Neural progenitor cell (in vitro differentiated cells): ENCODE measurements at places on chromosomes 6 and 20.

GRCh38 chr6:162200945-162201690 lies 526.4 kb downstream of the PRKN start:
- no peak for DNase-seq

DNA sequence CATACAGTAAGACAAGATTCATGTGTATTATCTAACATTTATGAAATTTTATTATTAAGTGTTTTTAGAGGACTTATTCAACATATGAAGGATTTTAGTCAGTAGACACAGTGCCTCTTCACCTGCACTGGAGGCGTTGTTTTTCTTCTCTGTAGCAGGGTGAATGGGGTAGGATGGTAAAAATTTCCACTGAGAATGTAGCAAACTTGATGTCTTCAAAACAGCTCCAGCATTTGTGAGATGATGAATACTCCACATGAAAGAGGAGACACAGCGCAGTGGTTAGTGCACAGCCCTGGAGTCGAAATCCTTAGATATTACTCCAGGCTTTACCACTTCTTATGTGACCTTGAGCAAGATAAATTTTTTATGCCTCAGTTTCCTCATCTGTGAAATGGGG lies 110.5 kb upstream of the AHI1 start:
- no peak for DNase-seq

DNA sequence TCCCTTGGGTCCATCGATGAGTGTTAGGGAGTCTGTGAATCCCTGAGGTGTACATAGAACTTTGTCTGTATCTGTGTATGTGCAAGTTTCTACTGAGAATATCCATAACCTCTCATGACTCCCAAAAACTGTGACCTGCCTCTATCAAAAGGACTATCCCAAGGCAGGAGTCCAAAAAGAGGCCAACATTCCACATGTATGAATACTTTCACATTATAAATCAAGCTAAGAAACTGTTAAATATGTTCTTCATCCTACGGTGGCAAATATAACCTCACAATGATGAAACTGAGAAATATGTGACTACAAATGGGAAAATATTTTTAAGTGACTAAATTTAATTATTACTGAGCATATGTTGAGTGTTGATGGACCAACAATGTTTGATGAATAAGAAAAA lies 16.1 kb upstream of the STX11 start:
- DNase-seq: no peak

DNA sequence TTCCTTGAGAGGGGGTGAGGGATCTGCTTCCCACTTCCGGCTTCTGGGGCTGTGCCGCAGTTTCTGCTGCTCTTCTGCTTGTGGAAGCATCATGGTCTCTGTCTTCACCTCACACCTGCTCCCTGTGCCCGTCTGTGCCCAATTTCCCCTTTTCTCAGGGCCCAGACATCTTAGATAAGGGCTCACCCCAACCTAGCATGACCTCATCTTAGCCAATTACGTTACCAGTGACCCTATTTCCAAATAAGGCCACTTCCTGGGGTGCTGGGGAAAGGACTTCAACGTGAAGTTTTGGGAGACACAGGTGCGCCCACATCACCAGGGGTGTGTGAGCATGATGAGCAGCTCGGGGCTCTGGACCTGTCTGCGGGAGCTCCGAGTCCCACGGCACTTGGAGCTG lies 20.7 kb upstream of the RBBP8NL start:
- DNase-seq: no peak

- no peak for DNase-seq
Observed at GRCh38 chr6:170147056-170147787, 143.7 kb downstream of the DLL1 start.

DNA sequence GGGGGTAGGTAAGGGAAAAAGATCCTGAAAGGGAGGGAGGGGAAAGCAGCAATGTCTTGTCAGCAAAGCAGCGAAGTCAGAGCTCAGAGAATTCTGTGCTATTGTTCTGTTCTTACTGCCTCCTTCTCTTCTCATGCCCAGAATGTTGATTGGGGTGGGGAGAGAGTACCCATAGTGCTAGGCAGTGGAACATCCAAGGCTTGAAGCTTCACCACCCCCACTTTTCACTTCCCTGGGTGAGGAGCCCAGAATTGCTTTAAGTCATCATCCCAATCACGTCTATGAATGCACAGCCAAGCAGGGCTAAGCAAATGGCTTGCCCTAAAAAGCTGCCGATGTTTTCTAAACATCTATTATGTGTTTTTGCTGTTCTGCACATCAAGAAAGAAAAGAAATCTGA lies 16.5 kb downstream of the REPS1 start:
- DNase-seq: peak; percentile 61

GRCh38 chr6:132234356-132234755 lies 166.9 kb downstream of the MOXD1 start:
- no peak for DNase-seq

DNA sequence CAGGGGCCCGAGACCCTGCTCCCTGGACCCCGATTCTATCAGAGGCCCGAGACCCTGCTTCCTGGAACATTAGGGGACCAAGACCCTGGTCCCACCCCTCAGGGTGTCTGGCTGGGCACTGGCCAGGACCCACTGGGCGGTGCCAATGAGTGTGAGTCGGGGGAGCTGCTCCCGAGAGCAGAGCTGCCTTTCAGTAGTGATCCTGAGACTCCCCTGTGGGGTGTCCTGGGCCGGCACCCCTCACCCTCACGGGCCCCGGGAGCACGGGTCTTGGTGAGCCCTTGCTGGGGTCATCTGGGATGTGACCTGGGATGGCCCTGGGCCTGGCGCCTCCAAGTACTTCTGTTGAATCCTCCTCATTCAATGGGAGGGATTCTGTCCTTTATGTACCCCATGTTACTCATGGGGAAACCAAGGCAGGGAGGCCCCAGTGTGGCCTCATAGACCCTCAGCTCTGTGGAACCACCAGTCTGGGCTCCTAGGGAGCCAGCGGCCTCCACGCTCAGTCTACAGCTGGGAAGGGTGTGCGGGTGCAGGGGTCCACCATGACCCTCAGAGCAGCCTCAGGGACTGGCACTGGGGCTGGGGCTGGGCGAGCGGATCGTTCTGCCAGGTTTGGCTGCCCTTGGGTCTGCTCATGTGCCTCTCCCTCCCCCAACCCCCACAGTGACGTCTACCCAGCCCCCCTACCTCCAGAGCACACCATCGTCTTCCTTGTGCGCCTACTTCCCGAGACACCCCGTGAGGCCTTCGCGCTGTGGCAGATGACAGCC lies 25.6 kb downstream of the COL20A1 start:
- DNase-seq: no peak

- DNase-seq: no peak
Observed at GRCh38 chr20:25535762-25536161, 49.6 kb downstream of the NINL start.

- DNase-seq: no peak
Observed at GRCh38 chr6:85096976-85097375, 332.6 kb upstream of the TBX18 start.

DNA sequence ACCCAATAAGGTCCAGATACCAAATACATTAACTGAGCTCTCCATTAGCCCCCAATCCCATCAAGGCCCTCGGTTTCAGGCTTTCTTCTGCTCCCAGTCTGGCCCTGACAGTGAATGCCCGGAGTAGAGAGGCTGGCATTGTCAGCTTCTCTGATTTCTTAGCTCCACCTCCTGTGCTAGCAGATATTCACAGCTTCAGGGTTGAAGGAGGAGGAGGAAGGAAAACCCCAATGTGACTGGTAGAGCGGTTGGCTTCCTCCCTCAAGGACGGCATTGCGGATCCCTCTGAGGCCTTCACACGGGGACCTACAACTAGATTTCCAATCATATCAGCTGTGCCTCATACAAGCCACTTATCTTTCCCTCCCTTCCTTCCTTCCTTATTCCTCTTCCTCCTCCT lies 164.1 kb upstream of the SYNDIG1 start:
- DNase-seq: no peak

DNA sequence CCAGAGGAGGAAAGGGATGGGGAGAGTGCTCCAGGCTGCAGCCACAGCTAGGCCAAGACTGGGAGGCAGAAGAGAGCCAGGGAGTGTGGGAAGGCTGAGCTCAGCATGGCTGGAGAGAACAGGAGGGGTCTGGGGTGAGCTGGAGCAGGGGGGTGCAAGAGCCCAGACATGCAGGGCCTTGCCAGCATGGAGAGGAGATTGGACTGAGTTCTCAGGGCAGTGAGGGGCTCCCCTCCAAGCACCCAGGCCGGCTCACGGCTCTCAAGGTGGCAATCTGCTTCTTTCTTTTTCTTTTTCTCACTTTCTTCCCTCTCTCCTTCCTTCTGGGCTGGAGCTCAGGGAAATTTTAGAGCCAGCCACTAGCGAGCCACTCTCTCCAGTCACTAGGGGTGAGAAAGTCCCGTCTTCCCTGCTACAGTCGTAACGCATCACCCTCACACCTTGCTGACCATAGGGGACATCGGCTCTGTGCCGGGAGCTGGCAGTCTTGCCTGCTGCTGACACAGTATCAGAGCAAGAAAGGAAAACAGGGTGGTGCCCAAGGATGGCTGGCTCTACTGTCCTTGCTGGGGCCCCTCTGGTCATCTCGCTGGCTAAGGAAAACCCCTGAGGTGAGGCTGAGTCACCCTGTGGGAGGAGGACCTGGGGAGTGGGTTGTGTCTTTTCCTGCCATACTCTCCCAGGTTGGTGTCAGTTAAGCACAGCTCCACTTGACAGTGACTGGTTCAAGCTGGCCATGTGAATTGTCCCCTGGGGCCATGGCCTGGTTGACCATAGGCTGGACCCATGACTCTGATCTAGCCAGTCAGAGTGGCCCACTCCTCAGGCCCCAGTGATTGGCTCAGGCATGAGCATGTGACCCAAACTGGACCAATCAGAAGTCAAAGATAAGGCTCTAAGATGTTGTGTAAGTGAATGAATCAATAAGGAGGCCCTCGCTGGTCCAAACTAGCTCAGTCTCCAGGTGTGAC lies 135.1 kb upstream of the PMEPA1 start:
- no peak for DNase-seq

- DNase-seq: peak; percentile 61
Observed at GRCh38 chr20:62685781-62686555, 22.7 kb upstream of the NTSR1 start.

DNA sequence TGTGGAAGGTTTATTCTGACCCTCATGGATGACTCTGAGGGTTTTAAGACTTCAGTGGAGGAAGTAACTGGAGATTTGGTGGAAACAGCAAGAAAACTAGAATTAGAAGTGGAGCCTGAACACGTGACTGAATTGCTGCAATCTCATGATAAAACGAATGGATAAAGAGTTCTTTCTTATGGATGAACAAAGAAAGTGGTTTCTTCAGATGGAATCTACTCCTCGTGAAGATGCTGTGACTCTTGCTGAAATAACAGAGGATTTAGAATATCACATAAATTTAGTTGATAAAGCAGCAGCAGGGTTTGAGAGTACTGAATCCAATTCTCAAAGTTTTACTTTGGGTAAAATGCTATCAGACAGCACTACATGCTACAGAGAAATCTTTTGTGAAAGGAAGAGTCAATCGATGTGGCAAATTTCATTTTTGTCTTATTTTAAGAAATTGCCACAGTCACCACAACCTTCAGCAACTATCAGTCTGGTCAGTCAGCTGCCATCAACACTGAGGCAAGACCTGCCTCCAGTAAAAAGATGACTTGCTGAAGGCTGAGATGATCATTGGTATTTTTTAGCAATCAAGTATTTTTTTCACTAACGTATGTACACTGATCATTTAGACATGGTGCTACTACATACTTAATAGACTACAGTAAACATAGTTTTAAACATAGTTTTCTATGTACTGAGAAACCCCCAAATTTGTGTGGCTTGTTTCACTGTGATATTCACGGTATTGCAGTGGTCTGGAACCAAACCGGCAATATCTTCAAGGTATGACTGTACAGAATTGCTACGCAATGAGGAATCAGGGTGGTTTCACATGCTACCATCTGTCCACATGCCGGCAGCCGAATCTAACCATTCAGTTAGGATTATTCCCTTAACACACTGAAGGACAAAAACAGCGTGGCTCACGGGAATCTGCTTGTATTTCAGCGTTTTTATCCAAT lies 149.0 kb downstream of the MYB start:
- no peak for DNase-seq

DNA sequence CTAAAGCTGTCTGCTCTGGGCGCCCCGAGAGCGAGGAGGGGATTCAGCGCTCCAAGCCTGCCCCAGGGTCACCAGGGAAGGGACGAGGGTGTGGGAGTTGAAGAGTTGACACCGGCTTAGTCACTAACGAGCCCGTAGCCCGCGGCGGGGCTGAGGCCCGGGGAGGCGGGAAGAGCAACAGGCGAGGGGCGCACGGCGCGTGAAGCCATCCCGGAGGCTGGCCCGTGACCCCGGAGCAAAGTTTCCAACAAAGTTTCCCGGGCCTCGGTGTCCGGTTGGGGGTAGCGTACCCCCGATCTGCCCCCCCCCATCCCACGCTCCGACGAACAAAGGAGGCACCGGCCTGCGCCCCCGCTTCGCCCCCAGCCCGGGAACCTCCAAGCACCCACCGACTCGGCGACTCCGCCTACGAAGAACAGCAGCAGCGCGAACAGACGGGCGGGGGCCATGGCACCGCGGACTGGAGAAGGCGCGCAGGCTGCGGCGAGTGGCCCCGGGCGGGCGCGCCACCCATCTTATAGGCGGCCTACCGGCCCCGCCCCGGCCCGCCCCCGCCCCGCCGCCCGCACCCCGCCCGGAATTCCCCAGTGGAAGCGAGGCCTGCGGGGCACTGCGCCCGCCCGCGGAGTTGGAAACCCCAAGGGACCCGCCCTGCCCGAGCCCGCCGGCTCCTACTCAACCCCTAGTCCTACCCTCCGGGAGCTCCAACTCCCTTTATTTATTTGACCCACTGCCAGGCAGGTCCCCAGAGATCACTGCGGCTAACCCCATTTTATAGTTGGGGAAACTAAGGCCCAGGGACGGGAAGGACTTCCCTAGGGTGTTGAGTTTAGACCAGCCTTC lies at the start of gene SDC4:
SDC4 (minus strand) TSS at position 489 of the 843 bp plus-strand sequence; CDS start at position 449, 40 bp downstream.
- DNase-seq: peak; percentile 77

DNA sequence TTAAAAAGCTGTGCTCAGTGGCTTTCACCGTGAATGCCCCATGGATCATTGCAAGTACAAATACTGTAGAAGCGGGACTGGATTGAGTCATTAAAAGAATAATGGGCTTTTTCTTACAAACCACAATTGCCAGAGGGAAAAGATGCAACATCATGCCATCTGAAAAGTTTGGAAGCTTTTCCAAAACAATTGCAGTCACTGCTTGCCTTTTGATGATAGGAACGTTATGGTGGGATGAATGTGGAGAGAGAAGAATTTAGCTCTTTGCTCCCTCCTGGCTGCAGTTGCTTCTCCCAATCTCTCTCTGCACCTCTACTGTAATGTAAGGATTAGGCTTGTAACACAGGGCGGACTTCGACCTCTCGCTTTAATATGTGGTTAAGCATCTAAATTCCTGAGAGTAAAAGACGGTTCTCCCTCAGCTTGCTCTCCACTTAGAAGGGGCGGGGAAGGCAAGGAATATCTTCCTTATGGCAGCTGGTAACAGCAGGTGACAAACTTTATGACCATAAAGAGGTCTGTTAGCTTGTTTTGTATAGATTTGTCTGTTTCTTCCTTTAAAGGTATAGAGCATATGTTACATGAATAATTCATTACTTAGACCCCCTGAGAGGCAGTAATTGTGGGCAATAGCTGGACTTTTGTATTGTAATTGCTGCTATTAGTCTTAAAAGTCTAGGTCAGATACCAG lies 376.1 kb downstream of the UTRN start:
- peak; percentile 39 for DNase-seq

GRCh38 chr6:131914967-131915751 lies 36.0 kb downstream of the CCN2 start:
- DNase-seq: peak; percentile 80

- no peak for DNase-seq
Observed at GRCh38 chr20:8118039-8118438, 14.0 kb upstream of the PLCB1 start.
